ENCODE measurements at places on chromosomes 1 and 21. TPM values are rescaled to one million over a fixed set of nuclear protein-coding genes. Genes with fewer than 3 reads are reported as not detected.

DNA sequence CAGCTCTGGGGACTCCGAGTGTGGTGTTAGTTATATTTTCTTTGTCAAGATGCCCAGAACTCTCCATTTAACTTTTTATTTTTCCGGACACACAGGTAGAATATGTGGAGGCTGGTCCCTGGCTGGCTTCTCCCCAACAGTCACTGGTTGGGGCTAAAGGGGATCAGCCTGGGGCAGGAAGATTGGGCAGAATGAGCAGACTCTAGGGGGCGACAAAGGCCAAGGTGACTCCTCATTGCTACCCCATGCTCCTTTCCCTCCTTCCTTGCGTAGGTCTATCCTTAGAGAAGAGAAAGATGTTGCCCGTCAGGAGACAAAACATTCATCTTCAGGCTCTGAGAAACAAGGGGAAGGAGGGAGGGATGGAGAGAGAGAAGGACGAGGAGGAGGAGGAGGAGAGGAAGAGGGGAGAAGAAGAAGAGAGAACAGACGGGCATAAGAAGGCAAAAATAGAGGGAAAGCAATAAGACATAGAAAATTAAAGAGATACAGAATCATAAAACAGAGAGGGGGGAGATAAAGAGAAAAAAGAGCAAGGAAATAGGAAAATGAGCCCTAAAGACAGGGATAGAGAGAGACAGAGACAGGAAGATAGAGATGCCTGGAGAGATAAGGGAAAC is 89.9 kb downstream of the FOXD2 start:
- DNase-seq: no peak

DNA sequence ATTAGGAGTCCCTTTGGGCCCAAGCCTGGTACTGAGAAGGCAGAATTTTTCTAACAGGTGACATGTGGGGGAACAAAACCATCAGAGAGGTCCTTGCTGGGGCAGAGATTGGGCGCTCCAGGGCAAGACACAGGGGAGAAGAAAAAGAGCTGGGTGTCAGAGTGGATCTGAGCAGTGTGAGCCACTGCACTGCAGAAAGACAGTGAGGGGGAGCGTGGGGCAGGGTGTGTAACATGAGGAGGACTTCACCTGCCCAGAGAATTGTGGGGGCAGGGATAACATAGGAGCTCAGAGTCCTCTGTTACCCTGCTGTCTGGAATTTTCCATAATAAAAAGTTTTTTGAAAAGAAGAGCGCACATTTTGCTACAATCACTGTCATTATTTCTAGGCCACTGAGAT is 25.5 kb upstream of the CSF3R start:
- no peak for DNase-seq

DNA sequence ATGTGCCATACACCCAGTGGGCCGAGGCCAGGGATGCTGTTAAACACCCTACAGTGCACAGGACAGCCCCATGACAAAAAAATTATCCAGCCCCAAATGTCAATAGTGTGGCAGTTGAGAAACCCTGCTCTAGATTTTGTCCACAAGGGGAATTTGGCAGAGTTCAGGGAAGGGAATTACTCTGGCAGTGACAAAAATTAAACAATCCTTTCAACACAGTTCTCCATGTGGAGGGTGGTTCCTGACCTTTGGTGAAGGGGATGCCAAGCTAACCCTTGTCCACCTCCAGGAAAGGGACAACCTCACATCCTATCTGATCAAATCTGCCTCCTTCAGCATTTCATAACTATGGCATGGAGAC is 28.4 kb upstream of the CD84 start:
- no peak for DNase-seq

POLR3C gene
- total RNA-seq: 69.7 TPM

SLFNL1 gene
- not detected for total RNA-seq
